Forelimb muscle (tissue), 1 donor: ENCODE measurements at places on chromosomes 2 and 18.

DNA sequence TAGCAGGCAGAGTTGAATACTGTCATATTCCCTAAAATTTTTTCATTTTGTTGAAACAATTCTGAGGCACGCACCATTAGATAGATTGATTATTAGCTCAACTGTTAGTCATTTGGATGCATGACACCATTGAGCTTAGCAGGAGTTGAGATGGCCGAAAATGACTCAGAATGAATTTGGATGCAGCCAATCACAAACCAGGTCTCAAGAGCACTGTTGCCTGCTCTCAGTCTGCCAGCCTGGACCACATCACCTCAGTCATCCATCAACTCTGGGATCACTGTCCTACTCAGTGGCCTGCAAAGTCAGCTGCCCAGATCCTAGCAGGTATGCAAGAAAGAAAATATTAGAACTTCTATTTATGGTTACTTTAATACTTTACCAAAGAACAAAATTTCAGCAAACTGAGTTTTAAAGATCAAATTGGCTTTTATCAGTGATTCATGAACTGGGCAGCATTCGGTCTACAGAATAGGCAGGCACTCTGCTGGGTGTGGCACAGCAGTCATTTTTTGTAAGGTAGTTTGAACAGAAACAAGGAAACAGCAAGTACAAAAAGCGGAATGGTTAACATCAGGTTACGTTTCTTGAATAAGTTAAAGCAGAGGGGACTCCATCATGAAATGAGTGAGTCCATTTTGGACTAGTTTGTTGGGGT, 152.7 kb upstream of the ARHGAP28 start:
- DNase-seq = no peak

- DNase-seq = no peak
Measured at GRCh38 chr2:53527056-53527455, 240.5 kb upstream of the CHAC2 start.

DNA sequence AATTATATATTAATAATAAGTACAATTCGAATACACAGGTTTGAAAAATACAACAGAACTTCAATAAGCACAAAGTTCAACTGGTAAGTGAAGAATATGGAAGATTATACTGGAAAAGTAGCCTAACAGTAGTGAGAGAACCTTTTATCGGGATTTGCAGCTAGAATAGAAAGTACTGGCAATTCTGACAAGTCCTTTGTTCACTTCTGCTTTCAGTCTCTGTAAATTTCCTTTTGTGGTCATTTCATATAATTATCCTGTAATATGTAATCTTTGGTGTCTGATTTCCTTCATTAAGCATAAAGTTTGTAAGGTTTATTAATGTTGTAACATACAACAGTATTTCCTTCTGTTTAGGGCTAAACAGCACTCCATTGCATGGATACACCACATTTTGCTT, 67.2 kb downstream of the CUL3 start:
- no peak for DNase-seq

DNA sequence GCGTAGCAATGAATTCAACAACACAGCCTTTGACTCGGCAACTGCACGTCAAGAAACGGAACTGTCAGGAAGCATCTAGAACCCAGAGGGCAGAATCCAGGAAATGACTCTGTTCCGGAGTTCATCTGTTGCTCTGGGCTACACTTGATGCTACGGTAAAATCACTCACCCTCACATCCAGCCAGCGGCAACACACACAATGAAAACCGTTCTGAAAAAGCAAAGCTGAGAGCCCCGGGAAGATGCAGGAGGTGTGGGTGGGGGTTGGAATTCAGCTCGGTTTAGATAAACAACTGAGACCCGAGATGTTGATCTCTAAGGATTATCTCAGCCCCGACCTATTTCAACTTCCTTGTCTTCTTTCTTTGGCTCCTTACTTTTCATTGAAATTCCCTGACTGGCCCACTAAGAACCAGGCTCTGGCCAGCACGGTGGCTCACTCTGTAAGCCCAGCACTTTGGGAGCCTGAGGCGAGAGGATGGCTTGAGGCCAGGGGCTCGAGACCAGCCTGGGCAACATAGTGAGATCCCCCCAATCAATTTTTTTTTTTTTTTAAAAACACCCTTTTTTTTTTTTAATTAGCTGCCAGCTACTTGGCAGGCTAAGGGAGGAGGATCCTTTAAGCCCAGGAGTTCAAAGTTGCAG, 13.3 kb upstream of the RAB17 start:
- peak; percentile 60 for DNase-seq

- no peak for DNase-seq
Measured at GRCh38 chr2:106573773-106574172, 86.6 kb downstream of the CD8B2 start.

GRCh38 chr2:59790186-59791003, 763.1 kb downstream of the BCL11A start:
- DNase-seq = no peak

DNA sequence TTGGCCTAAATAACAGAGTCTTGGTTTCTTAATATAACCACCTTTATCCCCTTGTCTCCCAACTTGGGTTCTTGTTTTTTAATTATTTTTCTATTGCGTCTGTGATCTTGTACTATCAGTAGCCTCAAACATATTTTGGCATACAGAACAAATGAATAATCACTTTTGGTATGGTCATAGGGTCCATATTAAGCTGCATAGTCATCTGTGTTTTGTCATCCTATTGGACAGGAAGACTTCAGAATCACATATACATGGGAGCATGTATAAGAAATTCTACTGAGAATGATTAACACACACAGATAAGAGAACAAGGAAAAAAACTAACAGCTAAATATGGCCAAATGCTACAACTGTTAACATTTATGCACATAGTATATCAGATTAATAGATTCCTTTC, 126.0 kb downstream of the MEP1B start:
- DNase-seq = no peak

DNA sequence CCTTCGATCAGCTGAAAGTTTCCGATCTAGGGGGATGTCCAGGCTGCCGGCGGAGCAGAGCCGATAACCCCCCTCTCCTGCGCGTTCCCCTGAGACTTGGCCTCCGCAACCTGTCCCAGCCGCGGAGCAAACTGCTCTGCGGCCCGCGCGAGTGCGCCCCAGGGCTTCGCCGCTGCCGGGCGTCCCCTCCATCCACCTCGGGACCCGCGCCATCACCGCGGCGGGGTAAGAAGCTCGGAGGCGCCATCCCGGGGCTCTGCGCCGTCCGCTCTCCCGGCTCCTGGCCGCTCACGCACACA, 990 bp upstream of the GDF7 start:
- DNase-seq = no peak

DNA sequence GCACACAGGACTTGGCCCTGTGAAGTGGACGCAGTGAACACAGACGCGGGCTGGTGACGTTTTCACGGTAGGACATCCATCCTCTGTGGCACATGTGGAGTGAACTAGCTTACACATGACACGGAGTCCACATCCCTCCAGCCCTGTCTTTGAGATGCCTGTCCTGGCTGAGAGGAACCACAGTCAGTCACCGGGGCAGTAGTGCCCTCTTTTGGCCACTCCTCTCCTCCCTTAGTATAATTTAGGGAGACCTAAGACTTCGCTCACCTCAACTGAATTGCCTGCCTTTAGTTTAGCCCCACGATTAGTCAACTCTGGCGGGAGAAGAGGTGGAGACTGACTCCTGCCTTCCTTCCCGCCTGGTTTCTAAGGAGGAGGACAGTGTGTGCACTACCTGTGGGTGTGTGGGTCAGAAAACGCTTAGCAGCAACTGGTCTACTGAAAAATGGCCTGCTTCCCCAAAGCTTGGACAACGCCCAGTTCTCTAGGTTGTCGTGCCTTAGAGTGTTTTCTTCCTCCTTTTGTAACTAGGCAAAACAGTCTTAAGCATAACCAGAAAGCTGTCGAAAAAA, 70.6 kb downstream of the MBP start:
- no peak for DNase-seq

- DNase-seq = no peak
Measured at GRCh38 chr2:215635788-215636139, 199.9 kb upstream of the FN1 start.

DNA sequence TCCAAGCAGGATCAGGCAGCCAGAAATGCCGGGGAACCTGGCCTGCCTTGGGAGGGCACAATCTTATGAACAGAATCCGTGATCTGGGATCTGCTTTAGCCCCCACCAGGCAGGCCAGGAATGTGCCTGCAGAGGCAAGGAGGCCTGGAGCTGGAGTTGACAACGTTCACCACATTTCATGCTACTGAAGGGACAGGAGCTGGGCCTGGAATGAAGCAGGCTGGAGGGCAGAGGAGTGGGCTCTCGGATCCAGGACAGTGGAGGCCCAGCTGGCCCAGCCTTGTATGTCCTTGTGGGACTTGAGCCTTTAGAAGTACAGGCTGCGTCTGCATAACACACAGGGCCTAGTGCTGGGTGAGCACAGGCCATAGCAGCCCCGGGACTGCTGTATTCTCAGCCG, 91.8 kb downstream of the KLHL29 start:
- no peak for DNase-seq

- no peak for DNase-seq
Measured at GRCh38 chr2:190517468-190517867, 17.1 kb downstream of the NEMP2 start.
